ENCODE measurements at places on chromosomes 5 and 9.

GRCh38 chr5:178902849-178903248 lies 7.1 kb downstream of the ZFP2 start:
- no peak for DNase-seq
- no peaks in the 10 kb centered on the region for H3K36me3 ChIP-seq
- H3K4me3 ChIP-seq = no peak overlapping the region
- no peaks in the 10 kb centered on the region for H3K4me1 ChIP-seq
- H3K27ac ChIP-seq = no peak overlapping the region
- H3K27me3 ChIP-seq = no peaks in the 10 kb centered on the region

GRCh38 chr9:122219856-122220672 lies 8.7 kb downstream of the LHX6 start:
- H3K4me1 ChIP-seq = no peaks in the 10 kb centered on the region
- DNase-seq = no peak
- H3K4me3 ChIP-seq = no peak overlapping the region
- H3K36me3 ChIP-seq = no peaks in the 10 kb centered on the region
- no peak overlapping the region for H3K27ac ChIP-seq

GRCh38 chr9:99003308-99003707 lies 59.6 kb downstream of the COL15A1 start:
- no peak overlapping the region for H3K27ac ChIP-seq
- no peaks in the 10 kb centered on the region for H3K36me3 ChIP-seq
- DNase-seq = no peak
- H3K27me3 ChIP-seq = no peaks in the 10 kb centered on the region
- H3K4me1 ChIP-seq = no peaks in the 10 kb centered on the region

DNA sequence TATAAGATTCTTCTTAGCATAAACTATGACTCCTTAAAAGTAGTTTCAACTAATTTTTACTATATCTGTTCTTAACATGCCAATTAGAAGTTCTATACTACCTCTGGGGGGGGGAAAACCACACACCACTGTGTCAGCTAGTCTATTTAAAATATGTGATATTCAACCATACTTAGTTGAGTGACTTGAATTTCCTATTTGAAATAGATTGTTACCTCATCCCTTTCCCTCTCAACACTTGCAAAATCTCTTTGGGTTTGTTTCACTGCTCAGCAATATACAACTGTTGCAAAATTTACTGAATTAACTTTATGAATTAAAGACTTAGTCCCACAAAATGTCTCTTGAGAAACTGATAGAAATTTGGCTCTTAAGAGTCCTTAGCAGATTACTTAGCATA lies 151.1 kb upstream of the POU5F2 start:
- no peak overlapping the region for H3K4me3 ChIP-seq
- no peaks in the 10 kb centered on the region for H3K27me3 ChIP-seq
- no peak for DNase-seq
- H3K4me1 ChIP-seq = no peaks in the 10 kb centered on the region

- H3K27ac ChIP-seq = no peak overlapping the region
- H3K4me1 ChIP-seq = no peaks in the 10 kb centered on the region
- H3K36me3 ChIP-seq = peaks cover 4% of the 10 kb centered on the region
- H3K4me3 ChIP-seq = no peak overlapping the region
- DNase-seq = no peak
Measured at GRCh38 chr5:143054480-143054941, 284.3 kb downstream of the ARHGAP26 start.

DNA sequence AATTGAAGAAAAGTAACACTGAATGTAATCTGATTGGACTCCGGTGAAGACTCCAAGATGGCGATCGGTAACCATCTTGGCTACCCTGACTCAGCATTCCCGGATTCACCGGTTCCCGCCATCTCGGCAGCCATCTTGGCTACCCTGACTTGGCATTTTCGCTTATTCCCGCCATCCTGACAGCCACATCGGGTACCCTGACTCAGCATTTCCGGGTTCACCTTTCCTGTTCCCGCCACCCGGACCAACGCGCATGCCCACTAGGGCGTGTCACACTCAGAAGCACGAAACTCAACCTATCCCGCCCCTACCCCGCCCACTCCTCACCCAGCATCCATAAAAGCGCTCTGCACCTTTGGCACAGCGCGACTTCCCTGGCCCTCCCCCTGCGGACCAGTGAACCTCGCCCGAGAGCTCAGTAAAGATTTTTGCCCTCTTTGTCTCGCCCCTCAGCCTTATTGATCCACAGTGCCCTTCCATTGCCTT lies 17.2 kb downstream of the SPTLC1 start:
- H3K36me3 ChIP-seq = no peaks in the 10 kb centered on the region
- H3K4me3 ChIP-seq = peak overlapping the region; percentile 36
- peaks cover 13% of the 10 kb centered on the region for H3K4me1 ChIP-seq
- no peaks in the 10 kb centered on the region for H3K27me3 ChIP-seq

DNA sequence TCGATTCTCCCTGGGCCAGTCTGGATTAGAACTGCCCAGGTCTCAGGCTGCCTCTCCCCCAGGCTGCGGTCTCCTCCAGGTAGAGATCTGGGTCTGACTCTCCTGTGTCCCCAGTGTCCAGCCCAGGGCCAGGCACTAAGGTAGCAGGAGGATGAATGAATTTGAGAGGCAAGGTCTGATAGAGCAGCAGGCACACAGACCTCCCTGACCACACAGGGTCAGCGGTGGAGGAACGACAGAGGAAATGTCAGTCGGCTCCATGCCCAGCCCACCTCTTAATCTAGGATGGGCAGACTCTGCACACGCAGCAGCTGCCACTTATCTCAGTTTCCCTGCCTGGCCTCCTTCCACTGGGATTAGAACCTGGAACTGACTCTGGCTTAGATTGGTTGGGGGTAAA lies 272.7 kb upstream of the MVB12B start:
- no peaks in the 10 kb centered on the region for H3K36me3 ChIP-seq
- H3K4me3 ChIP-seq = no peak overlapping the region
- no peak overlapping the region for H3K27ac ChIP-seq
- no peaks in the 10 kb centered on the region for H3K27me3 ChIP-seq
- peaks cover 12% of the 10 kb centered on the region for H3K4me1 ChIP-seq

Measured in Panc1 (cell line).